ENCODE measurements at places on chromosomes 6 and 20.

- DNase-seq, result no peak
Observed at GRCh38 chr6:147708170-147708569, 199.7 kb downstream of the SAMD5 start.

DNA sequence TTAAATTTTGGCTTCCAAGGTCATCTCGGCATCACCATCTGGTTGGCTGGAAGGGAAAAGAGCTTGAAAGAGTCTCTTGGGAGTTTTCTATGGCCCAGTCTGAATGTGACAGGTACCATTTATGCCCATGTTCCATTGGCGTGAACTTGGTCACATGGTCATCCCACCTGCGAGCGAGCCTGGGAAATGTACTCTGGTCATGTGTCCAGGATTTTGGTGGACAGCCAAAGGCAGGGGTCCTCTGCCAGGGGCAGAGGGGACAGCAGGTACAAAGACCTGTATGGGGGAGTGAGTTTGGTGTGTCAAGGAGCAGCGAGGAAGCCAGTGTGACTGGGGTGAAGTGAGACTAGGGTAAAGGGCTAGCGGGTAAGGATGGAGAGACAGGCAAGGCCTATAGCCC lies 112.6 kb downstream of the CDC5L start:
- DNase-seq, result no peak

DNA sequence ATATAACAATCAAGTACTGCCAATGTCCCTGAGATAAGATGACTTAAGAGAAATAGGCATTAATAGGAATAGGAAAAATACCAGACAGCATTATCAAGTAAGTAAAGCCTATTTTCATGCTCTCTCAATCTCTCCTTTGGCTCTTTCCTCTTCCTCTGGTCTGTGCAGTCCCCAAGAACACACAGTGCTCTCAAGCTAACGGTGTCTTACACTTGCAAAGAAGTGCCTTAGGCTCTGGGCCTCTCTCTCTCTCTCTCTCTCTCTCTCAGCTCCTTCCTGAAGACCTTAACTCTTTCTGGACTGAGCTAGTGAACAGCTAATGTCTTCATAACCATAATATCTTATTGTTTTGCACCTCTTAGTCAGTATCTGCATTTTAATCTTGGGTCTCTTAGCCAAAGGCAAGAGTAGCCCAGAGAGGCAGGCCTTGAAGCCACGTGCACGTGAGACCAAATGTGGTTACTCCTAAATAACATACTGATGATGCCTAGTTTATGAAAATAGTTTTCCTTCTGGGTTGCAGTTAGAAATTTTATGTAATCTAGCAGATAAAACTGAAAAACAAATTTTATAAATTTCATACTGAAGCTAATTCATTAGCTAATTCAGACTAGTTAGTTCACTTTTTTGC lies 70.8 kb downstream of the TPD52L1 start:
- DNase-seq, result no peak

DNA sequence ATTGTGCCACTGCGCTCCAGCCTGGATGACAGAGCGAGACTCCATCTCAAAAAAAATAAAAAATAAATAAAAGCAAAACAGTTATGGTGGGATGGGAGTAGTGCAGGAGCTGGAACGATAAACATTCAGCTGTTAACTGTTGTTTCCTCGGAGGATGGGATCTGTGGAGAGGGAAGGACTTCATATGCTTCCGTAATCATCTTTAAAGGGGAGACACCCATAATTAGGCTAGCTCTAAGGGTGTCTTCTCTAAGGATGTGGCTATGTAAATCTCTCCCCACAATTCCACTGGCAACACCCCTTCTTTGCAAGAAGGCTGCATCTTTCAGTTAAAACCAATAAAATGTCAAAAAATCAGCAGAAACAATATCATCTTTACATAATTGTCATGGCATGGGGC lies 42.6 kb upstream of the MTHFD1L start:
- DNase-seq, result no peak

DNA sequence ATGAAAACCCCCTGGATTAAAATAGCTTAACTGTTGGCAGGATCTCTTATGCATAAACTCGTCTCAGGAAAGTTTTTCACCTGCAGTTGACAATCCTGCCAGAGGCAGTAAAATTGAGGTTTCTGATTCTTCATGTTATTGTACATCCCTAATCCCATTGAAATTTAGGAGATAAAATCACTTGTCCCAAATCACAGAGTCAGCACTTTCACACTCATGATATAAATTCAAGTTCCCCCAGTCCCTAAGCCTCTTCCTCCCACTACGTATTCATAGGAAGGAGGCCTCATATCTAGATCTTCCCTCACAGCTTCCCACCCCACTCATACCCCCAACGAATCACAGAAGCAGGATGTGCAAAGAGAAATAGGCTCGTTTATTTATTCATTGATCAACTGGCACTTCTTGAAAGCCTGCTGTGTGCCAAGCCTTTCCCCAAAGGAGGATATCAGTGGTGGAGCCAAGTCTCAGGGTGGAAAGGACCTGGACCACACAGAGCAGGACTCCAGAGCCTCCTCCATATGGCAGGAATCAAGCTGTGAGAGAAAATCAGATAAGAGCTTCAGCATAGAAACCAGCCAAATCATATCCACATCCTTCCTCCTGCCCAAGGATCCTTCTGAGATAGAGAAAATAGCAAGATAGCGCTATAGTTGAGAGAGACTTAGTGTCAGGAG lies 2.3 kb downstream of the SLPI start:
- DNase-seq, result no peak

GRCh38 chr6:75205776-75206575 lies at the start of gene COL12A1:
COL12A1 (minus strand) TSS chr6:75206053; CDS start chr6:75202792, 3,261 bp downstream.
- DNase-seq, result peak; percentile 96

DNA sequence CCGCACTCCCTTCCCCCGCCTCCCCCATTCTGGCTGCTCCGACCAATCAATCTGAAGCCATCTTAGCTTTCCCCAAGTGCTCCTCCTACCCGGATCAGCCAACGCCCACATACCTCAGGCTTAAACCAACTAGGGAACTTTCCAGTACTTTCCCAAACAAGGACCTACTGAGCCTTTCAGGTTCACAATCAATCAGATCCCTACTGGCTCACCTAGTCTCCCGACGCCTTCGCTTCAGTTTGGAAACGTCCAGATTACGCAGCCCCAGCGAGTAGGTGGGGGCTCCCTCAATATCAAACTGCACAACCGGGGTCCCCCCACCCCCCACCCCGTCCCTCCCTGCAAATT lies 432 bp downstream of the HSPA1L start:
- DNase-seq, result peak; percentile 95

DNA sequence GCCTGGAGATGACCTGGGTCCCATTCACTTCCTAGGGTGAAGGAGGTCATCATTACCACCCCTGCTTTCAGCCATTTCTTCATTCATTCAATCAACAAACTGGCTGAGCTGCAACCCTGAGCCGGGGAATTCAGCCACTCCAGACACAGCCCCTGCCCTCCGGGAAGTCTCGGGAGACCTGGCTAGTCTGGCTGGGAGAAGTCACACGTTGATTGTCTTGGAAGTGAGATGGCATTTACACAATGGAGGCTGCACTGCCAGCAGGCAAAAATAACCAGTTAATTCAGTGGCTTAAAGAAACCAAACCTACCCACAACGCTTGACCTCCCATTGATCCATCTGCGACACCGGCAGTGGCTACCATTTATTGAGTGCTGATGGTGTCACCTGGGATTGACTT lies 2.0 kb upstream of the PMEPA1 start:
- no peak for DNase-seq

- DNase-seq, result no peak
Observed at GRCh38 chr20:20139403-20139802, 87.1 kb downstream of the CFAP61 start.

- DNase-seq, result no peak
Observed at GRCh38 chr20:30485331-30486102, 771.9 kb upstream of the DEFB115 start.

DNA sequence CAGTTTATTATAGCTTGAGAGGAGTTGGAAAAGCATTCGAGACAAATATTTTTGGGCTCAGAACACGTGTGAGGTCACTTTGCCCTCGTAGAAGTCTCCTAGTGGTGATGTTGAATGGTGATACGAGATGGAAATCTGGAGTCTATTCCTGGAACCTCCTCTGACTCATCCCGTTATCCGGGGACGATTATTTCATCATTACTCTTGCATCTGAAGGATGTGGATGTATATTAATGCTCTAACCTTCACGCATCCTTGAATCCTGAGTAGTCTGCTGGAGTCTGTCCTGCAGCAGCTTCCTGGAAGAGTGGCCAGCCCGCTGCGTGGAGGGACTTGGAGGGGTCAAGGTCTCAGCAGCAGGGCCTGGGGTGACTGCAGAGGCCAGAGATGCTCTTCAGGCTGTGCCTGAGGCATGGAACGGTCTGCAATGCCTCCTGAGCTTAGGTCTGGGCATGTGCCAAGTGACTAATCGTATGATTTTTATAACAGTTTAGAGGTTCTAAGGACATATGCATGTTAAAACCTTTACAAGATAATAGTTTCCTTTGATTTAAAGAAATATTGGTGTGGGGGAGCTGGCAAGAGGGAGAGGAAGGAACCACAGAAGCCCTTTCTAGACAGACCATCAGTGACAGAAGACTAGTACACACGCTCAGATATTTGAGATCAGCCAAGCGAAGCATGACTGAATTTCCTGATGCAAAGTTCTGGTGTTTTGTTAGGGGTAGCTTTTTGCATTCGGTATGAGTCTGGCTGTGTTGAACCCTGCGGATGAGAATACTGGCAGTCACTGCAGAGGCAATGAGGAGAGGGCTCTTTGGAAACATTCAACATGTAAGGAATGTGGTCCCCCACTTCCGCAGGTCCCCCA lies 400.2 kb downstream of the QKI start:
- DNase-seq, result peak; percentile 80

- DNase-seq, result no peak
Observed at GRCh38 chr6:40887079-40887791, 151.8 kb downstream of the UNC5CL start.
